ENCODE measurements at places on chromosomes 16 and 17.
A peak's percentile ranks its signal among the peaks of the same experiment; 100 is the strongest.

DNA sequence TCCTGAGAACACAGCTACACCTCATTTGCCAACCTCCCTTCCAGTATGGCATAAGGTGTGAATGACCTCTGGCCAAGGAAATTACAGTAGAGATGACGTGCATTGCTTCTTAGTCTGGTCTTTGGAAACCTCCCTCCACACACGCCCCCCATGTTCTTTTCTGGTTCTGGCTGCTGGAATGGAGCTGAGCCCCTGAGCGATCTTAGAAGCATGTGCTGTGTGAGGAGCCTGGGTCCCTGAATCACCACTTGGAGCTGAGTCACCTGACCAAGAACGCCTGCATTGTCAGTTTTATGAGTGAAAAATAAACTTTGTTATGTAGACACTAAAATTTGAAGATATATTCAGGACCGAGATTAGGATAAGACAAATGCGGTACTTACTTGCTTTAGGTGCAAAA is 51.4 kb downstream of the HS3ST3A1 start:
- no peak for DNase-seq

DNA sequence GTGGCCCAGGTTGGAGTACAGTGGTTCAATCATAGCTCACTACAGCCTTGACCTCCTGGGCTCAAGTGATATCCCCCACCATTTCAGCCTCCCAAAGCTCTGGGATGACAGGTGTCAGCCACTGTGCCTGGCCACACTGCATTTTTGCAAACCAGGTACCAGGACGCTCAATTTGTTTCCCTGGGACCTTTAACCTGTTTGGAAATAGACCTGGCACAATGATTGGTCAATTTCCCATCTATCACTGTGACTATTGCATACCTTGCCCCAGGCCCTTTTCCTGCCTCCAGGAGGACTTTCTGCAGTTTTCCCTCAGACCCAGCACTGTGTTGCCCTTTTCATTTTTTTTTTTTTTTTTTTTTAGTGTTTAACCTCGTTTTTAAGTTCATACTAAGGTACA is 11.1 kb upstream of the FUS start:
- DNase-seq = no peak

- DNase-seq = peak; percentile 36
Observed at GRCh38 chr17:66466840-66467367, 164.5 kb downstream of the PRKCA start.

DNA sequence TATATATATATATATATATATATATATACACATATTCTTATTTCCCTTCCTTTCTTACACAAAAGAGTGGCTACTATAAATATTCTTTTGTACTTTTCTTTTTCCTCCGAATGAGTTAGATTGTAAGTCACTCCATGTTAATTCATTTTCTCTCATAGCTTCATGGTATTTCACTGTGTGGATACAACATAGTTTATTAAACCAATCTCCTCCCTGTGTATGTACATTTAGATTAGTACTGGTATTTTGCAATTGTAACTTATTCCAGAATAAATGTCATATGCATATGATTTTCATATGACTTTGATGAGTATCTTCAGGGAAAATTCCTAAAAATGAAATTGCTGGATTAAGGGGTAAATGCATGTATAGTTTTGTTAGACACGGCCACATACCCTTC is 20.0 kb upstream of the FA2H start:
- no peak for DNase-seq

- no peak for DNase-seq
Observed at GRCh38 chr16:88758227-88758943, 26.6 kb downstream of the PIEZO1 start.

DNA sequence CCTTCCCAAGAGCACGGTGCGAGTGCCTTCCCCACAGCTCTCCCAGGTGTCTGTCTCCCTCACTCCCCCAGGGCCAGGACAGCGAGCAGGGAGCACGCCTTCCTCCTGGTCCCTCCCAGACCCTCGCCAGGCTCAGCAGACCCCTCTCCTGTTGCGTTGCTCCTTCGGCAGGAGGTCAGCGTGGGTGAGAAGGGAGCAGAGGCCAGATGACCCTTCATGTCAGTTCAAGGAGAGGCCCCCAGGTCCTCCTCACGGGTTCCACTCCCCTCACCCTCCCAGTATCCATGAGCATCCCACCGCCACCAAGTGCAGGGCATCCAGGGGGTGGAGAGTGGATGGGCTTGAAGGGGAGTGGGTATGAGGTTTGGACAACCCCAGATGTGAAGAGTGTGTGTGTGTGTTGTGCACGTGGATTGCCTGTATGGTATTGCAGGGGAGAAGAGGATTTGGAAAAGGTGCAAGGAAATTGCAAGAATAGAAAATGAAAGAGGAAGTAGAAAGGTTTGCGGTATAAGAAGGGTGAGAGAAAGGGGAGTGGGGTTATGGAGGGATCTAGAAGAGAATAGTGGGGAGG is 17.7 kb downstream of the SGCA start:
- DNase-seq = no peak

- DNase-seq = no peak
Observed at GRCh38 chr16:17798716-17799115, 328.0 kb upstream of the XYLT1 start.

GRCh38 chr16:2386990-2387389 is 42.3 kb upstream of the CCNF start:
- peak; percentile 16 for DNase-seq
